ENCODE measurements at places on chromosomes 7 and 10.

GRCh38 chr7:71414490-71414889, 282.5 kb downstream of the GALNT17 start:
- DNase-seq: peak; percentile 4

DNA sequence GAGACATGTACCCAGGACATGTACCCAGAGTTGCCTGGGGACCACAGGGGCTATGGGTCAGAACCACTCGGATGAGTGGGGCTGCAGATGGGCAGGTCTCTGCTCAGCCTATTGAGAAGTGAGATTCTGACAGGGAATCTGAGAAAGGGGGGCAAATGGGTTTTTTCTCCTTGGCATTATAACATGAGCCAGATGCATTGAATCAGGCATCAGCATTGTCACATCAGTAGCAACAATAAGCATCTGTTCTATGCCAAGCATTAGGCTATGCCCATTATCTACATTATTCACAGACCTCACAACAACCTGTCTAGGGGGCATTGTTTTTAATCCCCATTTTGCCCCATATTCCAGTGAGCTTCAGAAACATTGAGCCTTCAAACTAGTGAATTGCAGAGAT, 108.2 kb downstream of the PLCE1 start:
- DNase-seq: no peak

DNA sequence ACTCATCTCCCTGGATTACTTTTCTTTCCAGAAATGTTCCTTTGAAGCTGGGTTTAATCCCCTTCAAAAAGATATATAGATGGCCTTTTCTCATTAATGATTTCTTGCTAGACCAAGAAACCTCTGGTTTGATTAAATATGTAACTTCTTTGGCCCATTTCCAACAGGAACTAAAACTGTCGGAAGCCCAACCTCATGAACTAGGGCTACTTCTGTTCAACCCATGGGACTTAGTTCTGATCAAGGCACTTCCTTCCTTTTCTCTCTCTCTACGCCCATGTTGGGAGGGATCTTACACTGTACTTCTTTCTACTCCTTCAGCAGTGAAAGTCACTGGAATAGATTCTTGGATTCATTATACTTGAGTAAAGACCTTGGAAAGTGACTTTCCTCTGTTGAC, 83.6 kb downstream of the TMEM106B start:
- no peak for DNase-seq

- no peak for DNase-seq
These were observed 244.8 kb upstream of the PPP2R2D start for GRCh38 chr10:131656009-131656408.

DNA sequence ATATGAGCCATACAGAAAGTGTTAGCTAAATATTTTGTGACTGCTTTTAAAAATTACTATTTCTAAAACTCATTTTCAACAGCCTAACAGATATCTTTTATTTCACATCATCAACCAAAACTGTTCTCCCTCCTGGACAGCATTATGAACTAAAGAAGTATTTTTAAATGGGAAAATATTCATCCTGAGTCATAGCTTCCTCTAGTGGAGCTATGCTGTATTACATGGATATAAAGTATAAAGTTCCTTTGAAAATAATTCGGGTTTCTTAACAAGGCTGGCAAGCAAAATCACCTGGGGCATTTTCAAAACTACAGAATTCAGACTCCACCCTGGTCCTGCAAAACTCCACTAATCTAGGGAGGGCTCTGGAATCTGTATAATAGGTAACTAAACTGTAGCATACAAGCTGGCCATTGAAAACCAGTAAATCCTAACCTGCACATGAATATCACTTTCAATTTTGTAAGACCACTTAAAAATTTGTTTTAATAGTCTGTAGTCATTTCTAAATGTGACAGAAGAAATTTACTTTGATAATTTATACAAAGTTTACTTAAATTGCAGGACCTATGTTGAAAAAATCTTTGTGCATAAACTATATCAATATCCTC, 53.5 kb downstream of the SCIN start:
- peak; percentile 17 for DNase-seq

GRCh38 chr7:149728491-149729375, 44.7 kb downstream of the ZNF467 start:
- DNase-seq: no peak

GRCh38 chr7:116799916-116800315, 62.5 kb upstream of the CAPZA2 start:
- DNase-seq: no peak

DNA sequence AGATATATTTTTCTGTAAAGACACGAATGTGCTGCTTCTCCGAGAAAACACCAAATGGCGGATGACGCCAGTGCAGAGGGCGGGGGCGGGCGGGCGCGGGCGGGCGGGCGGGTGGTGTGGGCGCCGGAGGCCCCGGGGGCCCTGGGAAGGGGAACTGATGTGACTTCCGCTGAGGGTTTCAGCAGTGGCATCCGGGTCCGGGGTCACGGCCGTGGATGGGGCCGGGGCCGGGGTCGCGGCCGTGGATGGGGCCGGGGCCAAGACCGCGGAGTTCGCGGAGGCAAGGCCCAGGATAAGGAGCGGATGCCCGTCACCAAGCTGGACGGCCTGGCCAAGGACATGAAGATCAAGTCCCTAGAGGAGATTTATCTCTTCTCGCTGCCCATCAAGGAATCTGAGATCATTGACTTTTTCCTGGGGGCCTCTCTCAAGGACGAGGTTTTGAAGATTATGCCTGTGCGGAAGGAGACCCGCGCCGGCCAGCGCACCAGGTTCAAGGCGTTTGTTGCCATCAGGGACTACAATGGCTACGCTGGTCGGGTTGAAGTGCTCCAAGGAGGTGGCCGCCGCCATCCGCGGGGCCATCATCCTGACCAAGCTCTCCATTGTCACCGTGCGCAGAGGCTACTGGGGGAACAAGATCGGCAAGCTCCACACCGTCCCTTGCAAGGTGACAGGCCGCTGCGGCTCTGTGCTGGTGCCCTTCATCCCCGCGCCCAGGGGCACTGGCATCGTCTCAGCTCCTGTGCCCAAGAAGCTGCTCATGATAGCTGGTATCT, 20.3 kb upstream of the IGF2BP3 start:
- peak; percentile 76 for DNase-seq

- no peak for DNase-seq
These were observed 15.2 kb downstream of the RAB11FIP2 start for GRCh38 chr10:118031351-118032075.

All from NCI-H1417 (cell line).